ENCODE measurements at places on chromosomes 4 and X.

GRCh38 chr4:83114576-83114975, at the start of gene PLAC8:
Gene PLAC8, minus strand, starts transcription at chr4:83114729. Its CDS starts 6,808 bp downstream, at chr4:83107921.
- DNase-seq, result no peak

- DNase-seq, result no peak
Measured at GRCh38 chrX:31092970-31093638, 21.3 kb upstream of the FTHL17 start.

GRCh38 chrX:71147496-71148277, 3.0 kb downstream of the NLGN3 start:
- DNase-seq, result no peak

- no peak for DNase-seq
Measured at GRCh38 chr4:112504807-112505206, 11.2 kb downstream of the NEUROG2 start.

GRCh38 chr4:7756561-7757355, 182.9 kb downstream of the AFAP1 start:
- DNase-seq, result no peak

DNA sequence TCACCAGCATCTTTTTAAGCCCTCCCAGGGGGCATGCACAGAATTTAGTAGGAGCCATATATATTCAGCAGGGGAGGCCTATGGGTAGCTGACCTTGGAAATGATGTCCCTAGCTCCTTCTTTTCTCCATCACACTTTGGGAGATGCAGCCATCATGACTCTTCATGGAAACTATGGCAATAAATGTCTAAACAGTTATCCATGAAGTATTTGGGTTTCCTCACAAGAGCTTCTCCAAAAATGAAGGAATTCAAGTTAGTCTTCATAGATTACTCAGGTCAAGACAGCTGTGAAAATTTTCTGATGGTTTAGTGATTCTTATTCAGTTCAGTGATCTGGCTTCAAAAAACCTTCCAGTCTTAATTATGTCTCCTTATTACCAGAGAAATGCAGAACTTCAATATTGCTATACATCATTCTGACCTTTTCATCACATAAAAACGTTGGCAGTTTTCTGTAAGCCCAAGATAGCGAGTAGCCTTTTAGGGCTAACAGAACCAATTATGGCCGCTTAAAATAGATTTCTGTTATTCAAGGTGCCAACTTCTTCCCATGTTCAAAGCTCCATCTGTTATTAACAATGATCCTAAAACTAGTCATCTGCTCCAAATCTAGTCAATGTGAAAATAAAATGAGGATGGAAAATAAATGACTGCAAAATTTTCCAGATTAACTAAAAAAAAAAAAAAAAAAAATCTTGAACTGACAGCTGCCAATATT, 52.5 kb downstream of the TMEM156 start:
- no peak for DNase-seq

GRCh38 chrX:50941638-50942037, 31.1 kb downstream of the BMP15 start:
- no peak for DNase-seq
